ENCODE measurements at places on chromosomes 3 and 15.

- no peak for DNase-seq
Measured at GRCh38 chr15:28019594-28020309, 79.4 kb downstream of the OCA2 start.

DNA sequence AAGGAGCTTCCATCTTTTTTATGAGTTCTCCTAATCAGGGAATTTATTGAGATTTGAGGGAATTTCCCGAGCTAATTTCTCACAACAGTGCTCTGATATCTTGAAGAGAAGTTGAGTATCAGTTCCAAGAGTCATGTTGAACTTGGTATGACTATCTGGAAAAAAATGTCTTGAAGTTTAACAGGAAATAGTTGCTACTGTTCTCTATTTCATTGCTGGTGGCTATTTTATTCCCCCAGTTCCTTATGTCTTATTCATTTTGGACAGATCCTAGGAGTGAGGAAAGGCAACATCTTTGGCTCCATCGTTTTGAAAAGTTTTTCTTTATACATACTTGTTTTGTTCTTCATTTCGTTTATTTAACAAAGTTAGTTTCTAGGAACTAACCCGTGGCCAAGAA is 307.8 kb upstream of the AGTR1 start:
- DNase-seq, result no peak

- no peak for DNase-seq
Measured at GRCh38 chr15:79195239-79195638, 87.3 kb upstream of the ANKRD34C start.

DNA sequence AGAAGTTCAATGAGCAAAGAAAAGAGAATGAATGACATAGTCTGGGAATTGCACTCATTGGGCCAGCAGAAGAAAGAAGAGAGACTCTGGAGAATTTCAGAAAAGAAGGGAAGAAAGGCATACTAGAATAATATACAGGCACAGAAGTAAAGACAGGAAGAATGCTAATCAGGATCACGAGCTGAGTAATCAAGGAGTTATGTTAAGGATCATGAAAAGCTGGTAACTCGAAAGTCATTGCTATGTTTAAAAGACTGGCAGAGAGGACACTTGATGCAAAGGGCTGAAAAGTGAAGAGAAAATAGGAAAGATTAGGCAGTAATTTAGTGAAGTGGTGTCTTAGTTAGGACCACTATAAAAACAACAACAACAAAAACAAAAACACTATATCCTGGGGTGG is 284.1 kb downstream of the ZBBX start:
- DNase-seq, result no peak

GRCh38 chr15:37135225-37135624 is 34.9 kb upstream of the MEIS2 start:
- peak; percentile 5 for DNase-seq

DNA sequence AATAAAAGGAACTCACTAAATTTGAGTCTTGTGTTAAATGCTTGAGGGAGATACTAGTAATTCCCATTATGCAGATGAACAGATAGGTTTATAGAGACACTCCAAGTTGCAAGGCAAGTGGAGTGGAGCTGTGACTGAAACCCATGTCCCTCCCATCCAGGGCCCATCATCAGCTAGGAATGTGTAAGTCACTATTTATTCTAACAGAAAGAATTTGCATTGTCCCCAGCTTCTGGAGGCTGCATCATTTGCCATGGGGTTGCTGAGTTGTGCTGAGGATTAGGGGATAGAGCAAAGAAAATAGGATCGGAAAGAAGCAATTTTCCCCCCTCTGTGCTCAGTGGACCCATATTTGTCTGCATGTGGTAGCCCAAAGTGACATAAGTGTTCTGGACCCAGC is 197.4 kb upstream of the RGMA start:
- DNase-seq, result no peak

DNA sequence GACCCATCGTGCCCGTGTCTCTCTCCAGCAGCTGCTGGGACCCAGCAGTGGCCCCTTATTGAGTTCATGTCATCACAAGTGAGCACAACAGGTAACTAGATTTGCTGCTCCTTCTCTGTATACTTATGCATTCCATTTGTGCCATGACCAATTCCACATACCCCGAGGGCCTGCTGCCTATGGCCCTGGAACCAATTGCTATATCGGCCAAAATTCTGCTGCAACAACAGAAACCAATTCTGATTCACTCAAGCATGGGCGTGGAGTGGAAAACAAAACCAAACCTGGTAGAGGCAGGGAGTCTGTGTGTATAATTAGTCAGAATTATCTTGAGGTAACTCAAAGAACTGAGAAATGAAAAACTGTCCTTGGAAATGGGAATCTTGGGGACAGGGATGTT is 516.6 kb downstream of the EPHB1 start:
- no peak for DNase-seq

DNA sequence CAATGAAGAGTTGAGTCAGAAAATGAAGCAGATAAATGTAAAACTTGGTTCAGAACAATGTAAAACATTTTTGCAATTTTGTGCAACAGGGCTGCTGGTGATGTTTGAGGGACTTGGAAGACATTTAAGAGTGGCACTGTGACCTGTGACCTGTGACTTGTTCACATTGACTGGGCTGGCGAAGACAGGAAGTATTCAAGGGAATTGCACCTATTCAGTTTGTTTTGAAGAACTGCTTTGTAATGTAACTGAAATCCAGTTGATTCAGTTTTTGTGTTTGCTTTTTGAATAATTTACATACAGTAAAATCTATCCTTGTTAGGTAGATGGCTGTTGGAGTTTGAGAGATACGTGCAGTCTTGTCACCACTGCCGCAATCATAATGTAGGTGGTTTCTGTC is 35.4 kb downstream of the MCTP2 start:
- no peak for DNase-seq

DNA sequence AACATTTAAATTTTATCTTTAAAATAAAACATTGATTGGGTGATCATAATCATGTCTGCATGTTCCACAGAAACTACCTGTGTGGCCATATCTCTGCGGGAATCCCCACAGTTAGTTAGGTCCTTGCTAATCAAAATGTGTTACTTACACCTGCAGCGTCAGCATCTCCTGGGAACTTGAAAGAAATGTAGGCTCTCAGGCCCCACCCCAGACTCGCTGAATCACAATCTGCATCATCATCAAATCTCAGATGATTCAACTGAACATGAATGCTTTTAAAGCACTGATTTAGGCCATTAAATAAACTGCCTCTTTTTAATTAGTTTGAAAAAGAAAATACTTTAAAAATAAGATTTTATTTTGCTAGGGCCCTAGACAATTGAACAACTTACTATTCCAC is 577.8 kb downstream of the PYDC2 start:
- no peak for DNase-seq

- peak; percentile 38 for DNase-seq
Measured at GRCh38 chr15:41585127-41586047, 26.4 kb downstream of the TYRO3 start.

DNA sequence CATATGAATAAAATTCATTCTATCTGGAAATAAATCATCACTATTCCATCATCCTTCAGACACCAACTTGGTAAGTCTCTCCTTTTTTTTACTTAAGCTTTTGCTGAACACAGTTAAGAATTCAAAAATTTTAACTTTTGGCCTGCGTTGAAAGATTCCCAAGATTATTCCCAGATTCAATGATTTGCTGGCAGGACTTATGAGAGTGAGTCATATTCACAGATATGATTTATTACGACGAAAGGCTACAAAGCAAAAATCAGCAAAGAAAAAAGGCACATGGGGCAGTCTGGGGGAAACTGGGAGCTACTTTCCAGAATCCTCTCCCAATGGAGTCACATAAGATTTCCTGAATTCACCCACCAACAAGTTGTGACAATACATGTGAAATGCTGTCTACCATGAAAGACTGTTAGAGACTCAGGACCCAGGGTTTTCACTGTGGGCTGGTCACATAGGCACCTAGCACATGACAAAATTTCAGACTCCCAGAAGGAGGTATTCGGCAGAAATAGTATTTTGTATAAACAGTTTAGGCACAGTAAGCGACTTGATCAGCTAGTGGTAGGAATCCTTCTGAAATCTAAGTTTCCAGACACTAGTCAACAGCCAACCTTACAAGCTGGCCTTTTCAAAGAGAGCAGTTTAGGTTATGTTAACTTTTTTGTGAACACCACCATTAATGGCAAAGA is 82.1 kb downstream of the DLG1 start:
- no peak for DNase-seq

DNA sequence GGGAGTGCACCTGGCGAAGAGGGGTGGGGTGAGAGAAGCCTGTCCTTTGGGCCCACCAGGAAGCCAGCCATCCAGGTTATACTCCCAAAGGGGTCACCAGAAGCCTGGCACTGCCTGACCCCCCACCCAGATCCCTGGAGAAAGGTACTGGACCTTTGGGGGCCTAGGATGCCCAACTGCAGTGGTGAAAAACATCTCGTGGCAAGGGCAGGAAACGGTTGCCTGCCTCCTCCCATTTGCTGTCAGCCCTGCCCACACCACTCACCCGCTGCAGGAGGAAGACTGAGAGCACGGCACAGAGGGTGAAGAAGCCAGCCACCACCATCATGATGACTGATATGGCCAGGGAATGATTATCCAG is 2.2 kb upstream of the ULK3 start:
- no peak for DNase-seq

GRCh38 chr3:120487191-120487650 is 36.4 kb upstream of the FSTL1 start:
- no peak for DNase-seq

- no peak for DNase-seq
Measured at GRCh38 chr3:127457094-127457475, 133.4 kb downstream of the TPRA1 start.

DNA sequence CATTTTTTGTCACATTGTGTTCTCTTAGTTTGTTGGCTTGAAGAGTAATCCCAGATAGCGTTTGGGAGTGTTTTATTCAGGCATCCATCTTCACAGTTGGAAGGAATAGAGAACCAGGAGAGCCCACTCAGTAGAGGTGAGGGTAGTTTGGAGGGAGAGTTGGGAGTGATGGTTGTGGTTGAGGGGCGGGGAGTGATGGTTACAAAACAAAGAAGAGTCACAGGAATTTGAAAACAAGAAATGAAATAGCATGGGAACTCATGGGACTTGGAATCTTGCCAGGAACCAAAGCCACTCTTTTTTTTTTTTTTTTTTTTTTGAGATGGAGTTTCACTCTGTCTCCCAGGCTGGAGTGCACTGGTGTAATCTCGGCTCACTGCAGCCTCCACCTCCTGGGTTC is 36.3 kb downstream of the DUT start:
- DNase-seq, result peak; percentile 12

Data from NCI-H2171 treated with DMSO at 0.1 percent for 48 hours (cell line).